NCI-H2081 (cell line): ENCODE measurements at places on chromosomes 4 and X.

DNA sequence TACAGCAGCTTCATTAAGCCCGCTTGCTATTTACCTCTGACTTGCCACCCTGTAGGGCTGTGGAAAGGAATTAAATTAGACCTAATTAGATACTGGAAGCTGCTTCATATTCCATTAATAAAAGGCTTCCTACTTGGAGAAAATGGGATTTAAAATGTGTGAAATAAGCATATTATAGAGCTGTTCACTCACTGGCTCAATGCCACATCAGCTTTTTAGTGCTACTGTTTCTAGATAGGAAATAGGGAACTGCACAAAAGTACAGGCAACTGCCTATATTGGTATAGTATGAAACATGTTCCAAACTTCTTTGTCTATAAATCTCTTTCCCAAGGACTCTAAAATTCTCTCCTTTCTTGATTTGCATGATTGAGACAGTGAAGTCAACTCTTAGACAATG, 407.9 kb upstream of the AADAT start:
- DNase-seq = peak; percentile 8

DNA sequence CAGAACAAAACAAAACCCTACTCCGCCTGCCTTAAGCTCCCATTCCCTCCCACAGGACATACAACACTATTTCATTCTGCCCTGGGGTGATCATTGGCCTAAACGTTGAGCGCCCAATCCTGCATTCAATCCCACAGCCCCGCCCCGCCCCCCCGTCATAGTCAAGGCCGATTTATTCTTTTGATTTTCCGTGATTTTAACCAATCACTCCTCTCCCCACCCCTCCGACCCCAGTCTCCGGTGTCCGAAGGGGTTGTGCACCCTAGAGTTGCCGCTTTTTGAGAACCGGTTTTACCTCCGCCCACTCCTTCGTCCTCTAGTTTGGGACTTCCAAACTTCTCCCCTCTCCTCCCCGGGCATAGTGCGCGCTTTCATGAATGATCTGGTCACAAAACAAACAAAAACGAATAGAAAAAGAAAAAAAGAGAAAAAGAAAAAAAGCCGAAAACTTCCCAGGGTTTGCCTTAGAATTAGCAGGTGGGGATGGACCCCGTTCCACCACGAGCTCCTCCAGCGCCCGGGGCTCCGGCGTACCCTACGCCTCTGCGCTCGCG, 446 bp upstream of the UBE2A start:
- peak; percentile 35 for DNase-seq

GRCh38 chr4:119659576-119659975, 31.0 kb upstream of the PDE5A start:
- peak; percentile 17 for DNase-seq

- DNase-seq = no peak
Measured at GRCh38 chrX:39930786-39931528, 166.8 kb downstream of the BCOR start.

- DNase-seq = no peak
Measured at GRCh38 chr4:8939840-8940742, 68.5 kb upstream of the HMX1 start.

GRCh38 chrX:103789004-103789403, 12.4 kb downstream of the PLP1 start:
- DNase-seq = no peak

GRCh38 chrX:10656214-10656613, 35.8 kb upstream of the MID1 start:
- DNase-seq = peak; percentile 88

DNA sequence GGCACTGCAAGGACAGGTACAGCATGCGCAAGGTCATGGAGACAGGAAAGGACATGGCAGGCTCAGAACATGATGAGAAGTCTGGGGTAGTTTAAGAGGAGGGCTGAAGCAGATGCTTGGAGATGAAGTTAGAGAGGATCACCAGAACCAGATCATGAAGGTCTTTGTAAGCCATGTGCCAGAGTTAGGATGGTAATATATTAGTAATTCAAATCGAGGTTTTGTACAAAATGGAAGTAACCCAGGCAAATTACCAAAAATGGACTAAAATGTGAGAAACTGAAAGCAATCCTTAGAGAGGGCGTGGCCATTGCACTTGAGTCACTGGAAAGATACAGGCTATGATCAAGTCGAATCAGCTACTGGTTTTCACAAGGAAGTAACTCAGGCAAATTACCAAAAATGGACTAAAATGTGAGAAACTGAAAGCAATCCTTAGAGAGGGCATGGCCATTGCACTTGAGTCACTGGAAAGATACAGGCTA, 13.5 kb downstream of the RXFP1 start:
- no peak for DNase-seq

DNA sequence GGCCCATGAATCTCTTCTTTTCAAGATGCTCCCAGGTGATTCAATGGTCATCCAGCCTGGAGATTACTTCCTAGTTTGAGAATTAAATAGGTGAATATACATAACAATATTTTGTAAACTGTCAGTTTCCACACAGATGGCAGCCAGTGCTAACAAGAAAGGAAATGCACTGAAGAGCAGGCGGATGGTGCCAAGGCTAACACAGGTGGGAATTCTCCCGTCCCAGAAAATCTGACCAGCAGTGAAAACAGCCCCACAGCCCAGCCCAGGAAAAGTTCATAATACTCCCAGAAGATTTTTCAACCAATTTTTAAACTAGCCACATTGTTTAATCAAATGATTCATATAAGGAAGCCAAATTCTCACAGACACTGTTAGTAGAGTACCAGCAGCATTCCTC, 387.2 kb upstream of the GATB start:
- DNase-seq = no peak

- no peak for DNase-seq
Measured at GRCh38 chr4:156959298-156959702, 12.3 kb downstream of the PDGFC start.

DNA sequence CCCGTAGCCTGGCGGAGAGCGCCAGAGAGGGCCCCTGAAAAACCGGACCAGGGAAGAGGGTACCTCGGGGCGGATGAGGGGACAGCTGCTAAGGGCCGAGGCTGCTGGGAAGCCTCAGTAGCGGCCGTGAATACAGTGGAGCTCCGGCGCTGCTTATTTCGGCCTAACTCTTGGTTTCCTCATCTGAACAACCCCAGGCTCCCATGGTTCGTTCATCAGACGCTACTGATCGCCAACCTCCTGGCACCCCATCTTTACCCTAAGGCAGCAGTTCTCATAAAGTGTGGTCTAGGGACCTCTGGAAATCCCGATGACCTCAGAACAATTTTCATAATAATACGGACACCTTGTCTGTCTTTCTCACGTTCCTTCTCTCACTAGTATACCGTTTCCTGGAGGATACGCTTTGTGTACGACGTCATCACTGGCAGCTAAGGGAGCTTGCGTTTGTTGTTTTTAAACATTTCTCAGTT, 645 bp upstream of the RAB28 start:
- DNase-seq = peak; percentile 71
